ENCODE measurements at places on chromosomes 6 and 20.

- no peak for DNase-seq
Observed at GRCh38 chr20:26218301-26218700, 521.6 kb upstream of the ZNF337 start.

DNA sequence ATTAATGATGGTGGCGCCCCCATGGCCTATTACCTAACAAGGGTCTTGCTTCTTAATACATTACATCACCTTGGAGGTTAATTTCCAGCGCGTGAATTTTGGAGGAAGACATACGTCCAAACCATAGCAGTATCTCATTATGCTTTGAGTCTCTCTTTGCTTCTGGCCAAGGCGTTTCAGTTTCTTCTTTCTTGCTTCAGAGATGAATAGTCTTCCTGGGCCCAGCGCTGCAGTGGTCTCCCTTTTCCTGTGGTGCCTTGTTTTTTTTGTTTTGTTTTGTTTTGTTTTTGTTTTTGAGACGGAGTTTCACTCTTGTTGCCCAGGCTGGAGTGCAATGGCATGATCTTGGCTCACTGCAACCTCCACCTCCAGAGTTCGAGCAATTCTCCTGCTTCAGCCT, 268.4 kb downstream of the SOX4 start:
- no peak for DNase-seq

DNA sequence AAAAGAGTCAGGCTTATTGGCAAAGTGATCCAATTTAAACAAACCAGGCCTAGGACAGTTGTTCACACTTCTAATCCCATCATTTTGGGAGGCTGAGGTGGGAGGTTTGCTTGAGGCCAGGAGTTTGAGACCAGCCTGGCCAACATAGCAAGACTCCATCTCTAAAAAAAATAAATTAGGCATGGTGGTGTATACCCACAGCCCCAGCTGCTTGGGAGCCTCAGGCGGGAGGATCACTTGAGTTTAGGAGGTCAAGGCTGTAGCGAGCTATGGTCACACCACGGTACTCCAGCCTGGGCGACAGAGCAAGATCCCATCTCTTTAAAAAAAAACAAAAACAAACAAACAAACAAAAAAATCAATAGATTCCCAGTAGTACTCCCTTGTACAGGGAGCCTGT, 86.8 kb downstream of the SASH1 start:
- DNase-seq = no peak

GRCh38 chr20:48106428-48106827, 321.1 kb upstream of the SULF2 start:
- no peak for DNase-seq

DNA sequence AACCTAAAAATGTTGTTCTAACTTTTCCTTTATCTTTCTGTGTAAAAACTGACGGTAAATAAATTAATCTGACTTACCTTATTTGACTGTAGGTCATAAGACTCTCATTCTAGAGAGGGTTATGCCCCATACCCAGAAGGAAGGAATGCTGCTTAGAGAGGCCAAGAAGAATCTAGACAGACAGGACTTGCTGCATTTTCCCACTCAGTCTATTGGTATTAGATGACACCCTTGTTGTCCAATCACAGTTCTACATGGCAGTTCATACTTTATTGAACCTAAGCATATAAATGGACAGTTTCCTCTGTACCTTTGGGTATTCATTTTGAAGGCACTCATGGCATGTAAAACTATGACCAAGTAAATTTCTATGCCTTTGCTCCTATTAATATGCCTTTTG, 359.6 kb upstream of the ID4 start:
- no peak for DNase-seq
